ENCODE measurements at places on chromosomes 2 and 18.
A peak's percentile ranks its signal among the peaks of the same experiment; 100 is the strongest.

DNA sequence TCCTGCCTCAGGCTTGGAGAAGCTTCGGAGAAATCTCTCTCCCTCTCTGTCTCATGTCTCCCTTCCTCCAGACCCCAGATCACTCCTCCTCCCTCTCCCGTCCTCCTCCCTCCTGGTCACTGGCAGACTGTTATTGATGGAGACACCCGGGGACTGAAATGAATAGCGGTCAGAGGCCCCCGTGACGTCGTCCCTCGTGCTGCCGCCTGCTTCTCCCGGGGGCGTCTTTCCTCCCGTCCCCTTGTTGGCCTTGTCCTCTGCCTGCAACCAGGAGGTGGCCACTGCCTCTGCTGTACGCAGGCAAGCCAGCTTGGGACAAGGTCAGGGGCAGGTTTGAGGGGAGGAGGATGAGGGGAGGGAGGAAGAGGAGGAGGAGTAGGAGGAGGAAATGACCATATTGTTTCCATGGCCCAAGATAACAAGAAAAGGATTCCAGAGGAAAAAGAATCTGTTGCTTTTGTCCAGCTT lies 78.2 kb downstream of the CELF4 start:
- peak; percentile 58 for DNase-seq

DNA sequence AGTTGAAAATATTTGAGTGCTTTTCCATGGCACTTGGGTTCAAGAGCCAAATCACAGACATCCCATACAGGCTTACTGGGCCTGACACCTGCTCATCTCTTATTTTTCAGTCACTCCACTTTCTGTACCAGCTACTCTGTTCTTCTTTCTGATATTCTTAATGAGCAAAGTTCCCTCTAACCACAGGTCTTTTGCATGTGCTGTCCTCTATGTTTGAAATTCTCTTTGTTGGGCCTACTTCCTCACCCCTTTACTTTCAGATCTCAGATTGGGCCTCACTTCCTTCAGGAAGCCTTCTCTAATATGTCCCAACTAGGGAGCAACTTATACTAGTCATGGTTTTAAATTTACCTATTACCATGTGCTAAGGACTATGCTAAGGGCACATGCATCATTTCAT lies 81.8 kb upstream of the RBMS1 start:
- DNase-seq: no peak

DNA sequence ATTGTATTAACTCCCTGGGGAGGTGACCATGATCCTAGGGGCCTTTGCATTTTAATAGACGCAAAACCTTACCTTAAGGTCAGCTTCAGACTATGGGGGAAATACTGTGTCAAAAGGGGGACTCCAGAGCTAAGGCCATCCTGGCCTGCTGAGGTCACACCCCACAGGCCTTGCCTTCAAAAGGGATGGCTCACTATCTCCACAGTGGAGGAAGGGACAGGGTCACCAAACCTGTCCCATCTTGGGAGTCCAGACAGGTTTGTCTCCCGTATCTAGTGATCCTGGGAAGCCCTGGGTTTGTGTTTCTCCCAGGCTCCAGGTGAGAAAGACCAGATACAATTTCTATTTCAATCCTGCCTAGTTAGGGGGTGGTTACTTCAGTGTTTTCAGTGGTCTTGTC lies 24.9 kb downstream of the CAPN14 start:
- no peak for DNase-seq

DNA sequence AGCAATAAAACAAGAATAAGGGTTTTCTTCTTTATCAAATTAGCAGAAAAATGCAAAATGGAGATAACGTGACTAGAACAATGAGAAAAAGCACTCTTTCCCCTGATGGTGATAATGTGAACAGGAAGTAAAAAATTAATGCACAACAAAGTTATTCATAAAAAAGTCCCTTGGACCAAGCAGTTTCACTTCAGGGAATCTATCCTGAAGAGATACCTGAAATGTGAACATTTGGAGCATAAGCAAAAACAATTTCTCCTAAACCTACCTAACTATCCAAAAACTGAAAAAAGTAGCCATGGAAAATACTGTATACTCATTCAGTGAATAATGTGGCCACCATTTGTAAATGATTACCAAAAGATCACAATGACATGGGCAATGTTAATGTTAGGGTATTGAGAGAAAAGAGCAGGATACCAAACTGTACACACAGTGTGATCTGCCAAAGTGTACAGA lies 48.7 kb downstream of the TRIP12 start:
- no peak for DNase-seq

DNA sequence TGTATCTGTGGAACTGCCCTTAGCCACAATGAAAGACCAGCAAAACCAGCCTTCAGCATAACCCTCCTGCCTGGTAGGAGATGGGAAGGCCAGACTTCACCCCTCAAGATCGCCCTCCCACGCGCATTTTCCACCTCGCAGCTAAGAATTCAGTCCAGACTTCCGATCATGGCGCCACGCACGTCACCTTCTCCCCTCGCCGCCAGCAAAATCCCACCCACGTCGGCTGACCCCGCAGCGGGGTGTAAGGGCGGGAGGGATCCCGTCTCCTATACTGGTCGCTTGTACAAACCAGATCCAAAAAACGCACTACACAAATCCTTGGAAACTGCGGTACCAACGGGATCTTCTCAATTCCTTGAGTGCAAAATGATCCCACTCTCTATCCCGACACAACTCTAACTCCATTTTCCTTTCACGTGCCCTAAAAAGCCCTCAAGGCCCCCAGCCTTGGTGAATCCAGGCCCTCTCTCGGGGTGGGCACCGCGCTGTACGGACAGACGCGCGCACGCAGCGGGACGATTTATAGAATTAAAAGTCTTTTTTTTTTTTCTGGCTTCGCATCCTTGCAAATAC lies 1.0 kb upstream of the BMPR2 start:
- DNase-seq: peak; percentile 60

DNA sequence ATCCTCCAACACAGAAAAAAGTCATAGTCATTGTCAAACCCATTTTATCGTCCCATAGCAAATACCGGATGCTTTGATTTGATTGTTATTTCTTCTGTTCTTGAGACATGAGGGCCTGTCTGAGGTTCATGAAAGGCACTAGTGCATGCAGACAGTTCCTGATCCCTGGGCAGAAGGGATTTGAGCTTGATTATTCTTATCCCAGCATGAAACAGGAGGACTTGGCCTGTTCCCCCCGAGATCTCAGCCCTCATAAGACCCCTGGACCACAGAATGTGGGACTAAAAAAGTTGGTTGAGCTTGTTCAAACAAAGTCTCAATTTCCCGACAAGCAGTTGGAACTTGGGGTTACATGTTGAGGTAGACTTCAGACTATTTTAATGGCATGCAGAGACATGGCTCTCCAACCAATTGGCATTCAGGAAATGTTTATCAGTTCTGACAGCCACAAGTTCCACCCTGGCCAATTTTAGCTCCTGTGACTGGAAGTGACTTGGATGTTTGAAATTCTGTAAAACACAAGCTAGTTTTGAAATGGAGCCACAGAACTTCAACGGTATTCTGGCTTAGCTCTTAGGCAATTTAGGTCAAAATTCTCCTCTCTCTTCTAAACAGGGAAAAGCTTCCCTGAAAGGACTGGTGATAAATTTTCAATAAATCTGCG lies 366.9 kb upstream of the SLC14A2 start:
- no peak for DNase-seq

DNA sequence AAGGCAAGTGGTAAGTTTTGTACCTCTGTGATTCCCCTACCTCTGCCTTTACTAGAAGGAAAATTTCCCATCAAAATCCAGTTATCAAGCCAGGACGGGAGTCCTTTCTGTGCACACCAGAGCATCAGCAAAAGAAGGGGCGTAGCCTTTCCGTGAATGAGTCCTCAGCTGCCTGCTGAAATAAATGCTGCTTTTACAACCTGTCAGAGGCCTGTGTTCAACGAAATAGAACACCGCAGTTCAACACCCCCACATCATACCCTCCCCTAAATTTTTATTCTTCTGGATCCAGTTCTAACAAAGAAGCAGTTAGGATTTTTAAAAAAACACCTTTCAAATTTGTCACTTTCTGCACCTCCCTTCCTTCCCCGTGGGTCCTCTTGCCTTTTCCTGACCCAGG lies 135.8 kb downstream of the SETBP1 start:
- DNase-seq: no peak

- DNase-seq: no peak
Measured at GRCh38 chr2:169490834-169491233, 11.5 kb downstream of the BBS5 start.

GRCh38 chr2:26679867-26680266 lies 12.7 kb upstream of the KCNK3 start:
- no peak for DNase-seq

- DNase-seq: no peak
Measured at GRCh38 chr2:221567231-221567760, 4.8 kb downstream of the EPHA4 start.

- DNase-seq: peak; percentile 77
Measured at GRCh38 chr2:204260162-204260877, 285.0 kb upstream of the PARD3B start.

DNA sequence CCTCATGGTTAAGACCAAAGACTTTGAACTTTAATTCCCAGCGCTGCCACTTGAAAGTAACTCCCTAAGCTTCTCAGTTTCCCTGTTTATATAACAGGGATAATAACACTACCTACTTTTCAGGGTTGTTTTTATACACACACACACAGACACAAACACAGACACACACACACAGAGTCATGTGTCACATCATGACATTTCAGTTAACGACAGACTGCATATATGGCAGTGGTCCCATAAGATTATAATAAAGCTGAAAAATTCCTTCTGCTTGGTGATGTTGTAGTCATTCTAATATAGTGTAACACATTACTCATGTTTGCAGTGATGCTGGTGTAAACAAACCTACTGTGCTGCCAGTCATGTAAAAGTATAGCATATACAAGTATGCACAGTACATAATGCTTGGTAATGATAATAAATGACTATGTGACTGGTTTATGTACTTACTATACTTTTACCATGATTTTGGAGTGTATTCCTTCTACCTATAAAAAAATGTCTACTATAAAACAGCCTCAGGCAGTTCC lies 89.2 kb upstream of the ITGA4 start:
- DNase-seq: no peak

DNA sequence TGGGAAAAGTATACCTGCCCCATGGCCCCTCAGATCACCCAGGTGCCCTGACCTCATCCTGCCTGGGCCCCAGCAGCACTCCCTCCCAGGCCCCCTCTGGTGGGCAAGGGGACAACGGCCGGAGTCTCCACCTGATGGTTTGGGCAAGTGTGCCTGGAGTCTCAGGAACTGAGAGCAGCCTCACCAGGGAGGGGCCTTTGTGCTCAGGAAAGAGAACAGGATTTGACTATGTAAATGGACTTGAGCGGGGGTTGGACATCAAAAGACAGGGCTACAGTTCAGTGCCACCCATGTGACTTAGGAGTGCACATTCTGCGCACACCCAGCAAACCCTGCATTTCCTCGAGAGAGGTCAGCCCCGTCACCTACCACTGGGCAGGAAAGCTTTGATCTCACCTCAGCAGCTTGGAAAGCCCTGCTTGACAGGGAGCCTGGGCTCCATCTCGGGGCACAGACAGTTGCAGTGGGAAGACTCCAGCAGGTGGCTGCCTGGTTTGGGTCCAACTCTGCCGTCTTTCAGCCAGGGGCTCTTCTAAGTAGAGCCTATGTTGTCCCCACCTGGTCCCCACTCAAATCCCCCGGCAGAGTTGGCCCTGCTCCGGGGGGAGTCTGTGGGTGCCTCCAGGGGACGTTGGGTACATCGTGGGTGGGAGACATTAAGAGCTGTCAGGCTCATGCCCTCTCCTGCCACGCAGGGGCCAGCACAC lies 3.3 kb downstream of the INPP5D start:
- peak; percentile 90 for DNase-seq

GRCh38 chr2:20436716-20437470 lies 10.0 kb upstream of the RHOB start:
- no peak for DNase-seq

- peak; percentile 23 for DNase-seq
Measured at GRCh38 chr18:63783394-63783793, 8.2 kb downstream of the SERPINB7 start.

DNA sequence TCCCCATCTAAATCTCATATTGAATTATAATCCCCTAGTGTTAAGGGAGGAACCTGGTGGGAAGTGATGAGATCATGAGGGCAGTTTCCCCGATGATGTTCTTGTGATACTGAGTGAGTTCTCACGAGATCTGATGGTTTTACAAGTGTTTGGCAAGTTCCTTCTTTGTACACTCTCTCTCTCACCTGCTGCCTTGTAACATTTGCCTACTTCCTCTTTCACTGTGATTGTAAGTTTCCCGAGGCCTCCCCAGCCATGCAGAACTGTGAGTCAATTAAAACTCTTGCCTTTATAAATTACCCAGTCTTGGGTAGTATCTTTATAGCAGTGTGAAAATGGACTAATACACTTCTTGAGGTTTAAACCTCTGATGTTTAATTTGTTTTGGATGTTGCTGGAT lies 177.5 kb downstream of the CD8B2 start:
- DNase-seq: no peak

- peak; percentile 49 for DNase-seq
Measured at GRCh38 chr2:109135359-109136197, 6.6 kb downstream of the SH3RF3 start.

- no peak for DNase-seq
Measured at GRCh38 chr2:238706163-238706562, 141.7 kb upstream of the TWIST2 start.

DNA sequence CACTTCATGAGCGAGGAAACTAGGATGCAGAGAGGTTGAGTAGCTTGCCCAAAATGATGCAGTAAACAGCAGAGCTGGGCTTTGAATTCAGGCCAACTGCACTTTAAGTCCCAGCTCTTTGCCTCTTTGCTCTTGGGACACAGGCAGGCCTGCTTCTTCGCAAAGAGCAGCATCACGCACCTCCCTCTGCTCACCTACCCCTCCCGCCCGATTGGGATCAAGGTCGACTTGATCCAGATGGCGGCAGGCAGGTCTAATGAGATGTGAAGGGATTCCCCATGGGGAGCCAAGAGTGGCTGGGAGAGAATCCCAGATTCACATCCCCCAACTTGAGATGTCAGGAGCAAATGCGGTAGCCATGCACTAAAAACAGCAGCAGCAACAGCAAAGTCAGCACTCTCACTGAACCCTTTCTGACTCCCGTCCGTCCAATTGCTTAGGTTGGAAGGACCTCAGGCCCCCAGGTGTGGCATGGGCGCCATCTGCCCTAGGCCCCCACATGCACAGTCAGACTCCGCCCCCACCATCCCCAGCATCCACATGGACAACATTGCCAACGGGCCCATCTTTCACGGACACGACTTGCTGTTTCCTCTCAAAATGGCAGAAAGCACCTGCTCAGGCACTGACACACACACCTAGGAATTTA lies 84.3 kb upstream of the MAP4K4 start:
- DNase-seq: no peak

GRCh38 chr2:138819964-138820363 lies 39.8 kb upstream of the NXPH2 start:
- no peak for DNase-seq

DNA sequence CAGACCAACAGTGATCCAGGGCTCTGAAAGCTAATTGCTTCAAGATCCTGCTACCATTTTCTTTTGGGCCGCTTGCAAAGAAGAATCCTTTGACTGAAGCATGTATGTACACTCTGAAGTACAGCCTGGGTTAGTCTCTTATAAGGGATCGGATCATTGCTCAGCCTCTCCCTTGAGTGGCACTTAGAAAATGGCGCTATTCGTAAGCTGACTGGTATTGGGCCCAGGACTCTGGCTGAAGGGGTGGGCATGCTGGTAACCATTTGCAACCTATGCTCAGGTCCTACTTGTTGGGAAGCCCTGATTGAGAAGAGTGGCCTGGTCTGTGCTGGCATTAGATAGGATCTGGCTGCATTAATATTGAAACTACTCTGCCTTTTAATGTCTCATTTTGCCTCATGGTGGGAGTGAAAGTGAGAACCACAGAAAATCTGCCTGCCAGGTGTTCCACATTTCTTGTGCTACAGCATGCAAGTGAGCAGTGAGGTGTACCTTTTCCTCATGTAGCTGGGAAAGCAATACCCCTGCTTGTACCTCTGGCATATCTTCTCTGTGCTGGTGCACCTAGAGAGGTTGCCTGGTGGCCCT lies 661 bp upstream of the MGAT5 start:
- no peak for DNase-seq
